Activated CD4-positive, alpha-beta T cell treated with anti-CD3 and anti-CD28 coated beads, Interleukin-2, amount 50 U/mL, for 48 hours (primary cell): ENCODE measurements at places on chromosomes 12 and 14.
A peak's percentile ranks its signal among the peaks of the same experiment; 100 is the strongest.

DNA sequence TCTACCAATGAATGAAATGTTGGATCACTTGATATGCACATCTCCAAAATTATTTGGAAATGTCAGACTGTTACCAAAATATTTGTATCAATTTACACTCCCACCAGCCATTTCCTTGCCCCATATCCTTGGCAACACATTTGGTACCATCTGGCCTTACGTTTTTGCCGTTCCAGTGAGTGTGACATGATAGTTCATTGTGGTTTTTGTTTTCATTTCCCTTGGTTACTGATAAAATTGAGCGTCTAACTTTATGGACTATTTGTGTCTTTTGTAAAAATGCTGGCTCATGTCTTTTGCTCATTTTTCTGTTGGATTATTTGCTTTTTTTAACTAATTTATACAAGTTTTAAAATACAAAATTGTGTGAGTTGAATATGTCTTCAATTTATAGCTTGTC lies 11.0 kb downstream of the KLHDC1 start:
- no peak for DNase-seq

GRCh38 chr14:41865894-41866293 lies 259.2 kb downstream of the LRFN5 start:
- DNase-seq: no peak

GRCh38 chr12:76303365-76303764 lies 44.9 kb downstream of the BBS10 start:
- no peak for DNase-seq

DNA sequence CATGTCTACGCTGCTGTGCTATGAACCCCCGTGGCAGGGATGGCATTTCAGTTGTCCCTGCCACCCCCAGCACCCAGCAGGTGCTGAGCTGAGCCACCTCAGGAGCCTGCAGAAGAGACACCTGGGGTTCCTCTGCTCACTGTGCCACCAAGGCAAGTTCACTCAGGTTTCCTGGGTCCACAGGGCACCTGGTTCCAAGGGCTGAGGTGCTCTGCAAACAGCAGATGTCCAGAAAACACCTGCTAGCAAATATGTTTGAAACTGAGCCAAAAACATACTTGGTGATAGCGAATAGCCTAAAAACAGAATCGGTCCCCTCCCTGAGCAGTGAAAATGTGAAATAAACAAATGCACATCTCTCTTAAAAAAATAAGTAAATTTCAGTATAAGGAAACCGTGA lies 35.6 kb upstream of the GPR68 start:
- no peak for DNase-seq

- no peak for DNase-seq
Measured at GRCh38 chr12:110256780-110257431, 24.1 kb upstream of the ATP2A2 start.

DNA sequence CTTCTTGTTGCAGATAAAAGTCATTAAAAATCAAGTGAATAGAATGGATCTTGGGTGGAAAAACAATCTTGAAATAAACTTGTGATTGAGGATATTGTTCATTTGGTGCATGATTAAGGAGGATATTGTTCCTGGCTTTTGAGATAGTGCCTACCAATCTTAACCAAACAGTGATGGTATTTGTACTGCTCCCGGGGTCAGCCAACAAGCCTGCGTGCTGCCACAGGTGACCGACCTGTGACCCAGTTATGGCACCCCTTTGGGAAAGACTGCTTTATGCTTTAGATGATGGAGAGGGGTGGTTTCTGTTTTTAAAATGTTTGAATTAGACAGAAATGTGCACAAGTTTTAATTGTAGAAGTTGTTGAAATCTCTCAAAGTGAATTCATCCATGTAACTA lies 41.6 kb downstream of the SUDS3 start:
- DNase-seq: no peak

DNA sequence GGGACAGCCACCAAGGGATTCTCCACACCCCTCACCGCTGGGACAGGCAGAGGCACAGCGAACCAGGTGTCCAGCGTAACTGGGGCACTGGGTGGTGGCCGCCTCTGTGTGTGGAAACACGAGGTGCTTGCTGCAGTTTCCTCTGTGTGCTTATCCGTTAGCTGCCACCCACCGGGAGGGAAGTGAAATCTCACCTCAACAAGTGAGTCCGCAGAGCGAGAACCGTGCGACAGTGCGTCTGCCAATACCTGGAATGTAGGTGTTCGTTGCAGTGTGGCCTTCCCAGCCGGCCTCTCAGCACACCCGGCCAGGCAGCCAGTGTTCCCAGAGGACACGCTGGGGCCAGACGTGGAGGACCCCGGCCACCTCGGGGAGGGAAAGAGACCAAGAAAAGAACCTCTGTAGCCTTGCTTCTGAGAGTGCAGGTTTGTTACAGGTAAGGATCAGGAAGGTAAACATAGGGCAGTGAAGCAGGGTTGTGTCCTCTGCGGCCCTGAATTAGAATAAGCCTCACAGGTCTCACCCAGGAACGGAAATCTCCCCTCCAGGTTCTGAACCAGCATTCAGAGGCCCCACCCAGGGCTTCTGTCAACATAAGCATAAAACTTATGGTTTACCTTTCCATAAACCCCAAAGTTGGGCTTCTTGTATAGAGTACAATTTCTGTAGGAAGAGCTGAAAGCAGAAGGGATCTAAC lies 1.5 kb downstream of the BCL2L14 start:
- DNase-seq: peak; percentile 20

DNA sequence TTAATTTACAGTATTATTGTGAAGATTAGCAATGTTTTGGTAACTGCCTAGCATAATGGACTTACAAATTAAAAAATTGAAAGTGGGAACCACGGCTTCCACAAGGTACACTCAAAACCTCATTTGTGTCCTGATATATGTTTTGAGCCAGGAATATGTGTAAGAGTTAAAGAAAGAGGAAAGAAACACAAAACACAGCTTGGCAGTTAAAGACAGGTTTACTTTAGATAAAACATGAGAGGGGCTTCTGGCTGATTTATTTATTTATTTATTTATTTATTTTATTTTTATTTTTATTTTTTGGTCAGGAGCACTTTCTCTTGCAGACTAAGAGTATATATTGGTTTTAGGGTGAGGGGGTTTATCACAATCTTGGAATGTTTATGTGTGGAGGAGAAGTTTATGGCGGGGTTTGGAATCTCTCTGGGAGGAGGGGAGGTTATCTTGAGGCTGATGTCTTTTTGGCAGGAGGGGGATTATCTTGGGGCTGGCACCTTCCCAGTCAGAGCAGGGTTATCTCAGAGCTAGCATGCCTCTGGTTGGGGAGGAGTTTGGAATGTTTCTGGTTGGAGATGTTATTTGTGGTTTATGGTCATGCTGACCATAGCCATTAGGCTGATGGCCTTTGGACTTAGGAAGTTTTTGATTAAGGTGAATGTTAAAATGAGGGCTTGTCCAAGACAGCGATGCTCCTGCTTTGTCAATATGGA lies 436.7 kb downstream of the DAD1 start:
- no peak for DNase-seq

DNA sequence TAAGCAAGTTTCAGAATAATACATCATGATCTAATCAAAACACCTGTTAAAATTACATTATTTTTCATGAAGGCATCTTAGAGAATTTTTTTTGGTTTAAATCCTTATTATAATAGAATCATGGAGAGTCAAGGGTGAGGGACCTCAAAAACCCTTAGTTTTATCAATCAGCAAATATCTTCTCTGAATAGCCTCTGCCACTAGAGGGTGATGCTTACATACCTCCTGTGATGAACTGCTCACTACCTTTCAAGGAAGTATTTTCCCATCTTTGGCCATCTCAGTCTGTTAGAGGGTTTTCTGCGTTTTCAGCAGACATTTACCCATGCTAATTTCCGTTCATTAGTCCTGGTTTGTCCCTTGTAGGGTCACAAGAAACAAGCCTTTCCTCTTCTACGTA lies 200.2 kb downstream of the TRHDE start:
- DNase-seq: no peak

DNA sequence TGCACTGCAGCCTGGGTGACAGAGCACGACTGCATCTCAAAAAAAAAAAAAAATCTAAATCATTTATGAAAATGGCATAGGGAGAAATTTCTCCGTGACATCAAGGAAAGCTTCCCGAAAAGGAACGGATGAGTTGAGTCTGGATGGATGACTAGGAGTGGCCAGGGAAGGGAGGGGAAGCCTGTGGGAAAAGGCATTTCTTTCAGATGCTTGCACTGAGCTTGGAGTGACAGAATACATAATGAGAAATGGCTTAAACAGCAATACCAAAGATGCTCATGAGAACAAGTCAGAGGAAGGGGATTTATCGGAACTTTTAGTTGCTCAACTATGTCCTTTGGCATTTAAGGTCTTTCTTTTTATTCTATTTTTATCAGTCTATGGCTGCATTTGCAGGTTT lies 1369.2 kb upstream of the TMEM132C start:
- no peak for DNase-seq

GRCh38 chr12:115810122-115810901 lies 467.2 kb downstream of the MED13L start:
- DNase-seq: no peak

- DNase-seq: no peak
Measured at GRCh38 chr12:30485230-30485890, 210.3 kb downstream of the IPO8 start.

GRCh38 chr14:45198551-45198950 lies 54.5 kb downstream of the MIS18BP1 start:
- DNase-seq: no peak
